B cell (primary cell): ENCODE measurements at places on chromosomes 6 and 20.

DNA sequence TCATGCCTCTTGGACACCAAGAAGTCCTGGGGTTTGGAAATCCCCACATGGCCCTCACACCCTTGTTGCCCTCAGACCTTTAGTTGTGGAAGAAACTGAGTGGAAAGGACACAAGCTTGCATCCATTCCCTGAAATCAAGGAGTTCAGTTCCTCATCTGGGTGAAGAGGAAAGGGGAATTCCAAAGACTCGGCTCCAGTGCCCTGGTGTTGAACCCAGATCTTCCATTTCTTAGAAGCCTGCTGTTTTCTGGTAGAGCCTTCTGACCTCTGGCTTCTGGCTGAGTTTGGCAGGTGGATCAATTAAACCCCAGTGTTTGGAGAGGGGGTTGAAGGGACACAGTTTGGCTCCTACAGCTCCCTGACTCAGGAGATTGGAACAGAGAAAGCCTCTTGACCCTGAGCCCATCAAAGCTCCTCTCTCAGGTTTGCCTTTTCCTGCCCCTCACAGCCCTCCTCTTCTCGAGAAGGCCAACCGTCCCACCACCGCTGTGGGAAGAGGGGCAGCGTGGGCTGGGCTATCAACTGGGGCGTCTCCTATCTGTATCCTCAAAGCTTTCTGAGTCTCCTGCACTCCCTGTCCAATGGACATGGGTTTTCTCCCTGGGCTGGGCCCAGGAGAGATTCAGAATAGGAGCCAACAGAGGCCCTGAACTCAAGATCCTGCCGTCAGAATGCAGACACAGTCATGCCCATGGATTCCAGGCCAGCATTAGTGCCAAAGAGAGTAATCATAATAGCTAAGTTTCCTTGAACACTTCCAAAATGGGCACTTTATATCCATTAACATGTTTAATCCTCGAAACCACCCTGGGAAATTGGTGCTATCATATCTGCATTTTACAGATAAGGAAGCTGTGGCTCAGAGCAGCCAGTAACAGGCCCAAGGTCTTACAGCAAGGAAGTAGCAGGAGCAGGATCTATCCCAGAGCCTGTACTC lies 146.2 kb downstream of the VEGFA start:
- DNase-seq: no peak

GRCh38 chr20:36527331-36528125 lies 13.8 kb upstream of the MYL9 start:
- no peak for DNase-seq

DNA sequence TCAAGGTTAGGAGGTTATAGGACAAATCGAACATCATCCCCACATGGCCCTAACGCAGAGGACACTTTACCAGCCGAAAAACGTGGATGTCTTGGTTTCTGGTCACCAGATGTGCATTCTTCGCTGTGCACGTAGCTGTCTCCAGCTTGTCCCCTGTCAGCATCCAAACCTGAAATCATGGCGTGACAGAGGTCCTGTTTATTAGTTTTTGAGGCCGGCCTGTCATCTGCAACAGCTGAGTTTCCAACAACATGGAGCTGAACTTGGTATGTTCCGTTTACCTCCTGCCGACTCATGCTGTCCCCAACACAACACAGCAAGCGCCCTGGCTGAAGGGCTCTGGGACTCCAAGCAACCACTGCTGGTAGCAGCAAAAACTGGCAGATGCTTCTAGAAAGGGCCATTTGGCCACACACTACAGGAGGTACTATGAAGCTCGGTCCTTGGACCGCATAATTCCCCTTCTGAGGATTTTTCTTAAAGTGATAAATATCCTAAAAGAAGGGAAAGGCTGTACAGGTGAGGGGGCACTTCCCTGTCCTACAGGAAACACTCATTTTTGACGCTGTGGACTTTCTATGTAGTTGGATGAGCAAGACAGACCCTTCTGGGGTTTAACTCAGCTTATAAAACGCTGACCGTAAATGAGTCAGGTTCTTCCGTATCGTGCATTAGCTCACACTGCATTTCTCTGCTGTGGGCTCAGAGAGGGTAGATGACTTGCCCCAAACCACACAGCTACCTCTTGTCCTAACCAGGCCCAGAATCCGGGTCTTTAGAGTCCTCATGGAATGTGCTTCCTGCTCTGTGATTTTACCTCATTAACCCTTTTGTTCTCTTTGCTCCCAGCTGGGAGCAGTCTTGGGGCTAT lies 79.7 kb upstream of the NFATC2 start:
- no peak for DNase-seq

- no peak for DNase-seq
Measured at GRCh38 chr20:8369311-8369710, 237.2 kb downstream of the PLCB1 start.

GRCh38 chr6:17768388-17768787 lies 61.7 kb upstream of the NUP153 start:
- DNase-seq: no peak

GRCh38 chr6:32970413-32971241 lies 2.2 kb downstream of the BRD2 start:
- DNase-seq: peak; percentile 84

- DNase-seq: no peak
Measured at GRCh38 chr6:12208190-12208589, 82.0 kb upstream of the EDN1 start.

- no peak for DNase-seq
Measured at GRCh38 chr6:89553431-89553830, 85.1 kb downstream of the LYRM2 start.

DNA sequence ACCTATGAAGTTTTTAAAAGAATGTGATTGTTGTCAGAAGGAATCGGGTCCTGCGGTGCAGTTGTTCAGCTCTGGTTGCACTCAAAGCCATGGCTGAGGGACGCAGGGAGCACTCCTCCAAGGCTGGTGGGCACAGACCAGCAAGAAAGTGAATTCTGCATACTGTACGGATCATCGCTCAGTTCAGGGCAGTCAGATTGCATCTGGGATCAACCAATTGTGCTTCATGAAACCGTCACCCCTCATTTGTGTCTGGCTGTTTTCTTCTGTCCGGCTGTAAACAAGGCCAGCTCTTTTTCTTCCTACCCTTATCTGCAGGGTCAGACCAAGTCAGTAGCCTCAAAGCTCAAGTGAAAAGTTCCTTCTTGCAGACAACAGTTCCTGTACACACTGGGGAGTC lies 478.3 kb downstream of the TFAP2A start:
- no peak for DNase-seq

- DNase-seq: no peak
Measured at GRCh38 chr20:62390317-62391164, 3.6 kb downstream of the RPS21 start.

GRCh38 chr20:46683668-46683938 lies 5.6 kb downstream of the TP53RK start:
- DNase-seq: no peak

DNA sequence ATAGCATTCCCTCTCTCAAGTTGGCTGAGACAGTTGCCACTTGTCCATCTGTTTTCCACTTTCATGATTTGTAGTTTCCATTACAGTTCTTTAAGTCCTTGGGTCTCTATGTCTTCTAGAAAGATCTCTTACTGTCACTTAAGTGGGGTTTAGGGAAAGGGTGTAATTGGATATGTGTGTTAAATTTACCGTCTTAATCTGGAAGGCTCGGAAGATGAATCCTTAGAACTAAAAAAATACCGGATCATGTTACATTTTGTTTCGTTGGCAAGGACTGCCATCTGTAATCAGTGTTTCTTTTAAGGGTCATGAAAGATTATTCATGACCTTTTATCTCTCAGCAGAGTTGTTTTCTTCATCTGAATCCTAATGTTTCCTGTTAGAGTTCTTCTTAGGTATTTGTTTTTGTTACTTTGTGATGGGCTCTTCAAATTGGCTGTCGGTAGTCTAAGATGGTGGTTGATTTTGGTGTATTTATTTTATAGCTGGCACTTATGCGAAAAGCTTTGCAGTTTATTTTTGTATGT lies 21.8 kb upstream of the BTBD3 start:
- DNase-seq: no peak

DNA sequence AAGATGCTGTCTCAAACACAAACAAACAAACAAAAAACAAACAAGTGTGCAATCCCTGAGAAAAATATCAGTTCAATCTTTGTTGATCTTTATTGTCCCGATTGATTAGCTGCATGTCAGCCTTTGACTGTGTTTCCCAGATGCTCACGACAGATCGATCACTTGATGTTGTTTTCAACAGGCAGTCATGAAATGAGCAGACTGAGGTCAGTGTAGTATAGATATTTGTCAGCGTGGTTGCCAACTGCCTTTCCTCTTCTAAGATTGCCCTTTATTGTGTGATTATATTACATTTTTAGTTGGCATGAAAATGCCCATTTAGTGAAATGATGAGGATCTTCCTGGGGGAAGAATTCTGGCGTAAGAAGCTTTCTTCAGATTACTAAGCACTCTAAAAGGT lies 25.6 kb downstream of the UTRN start:
- no peak for DNase-seq

GRCh38 chr6:125169058-125169457 lies 15.5 kb downstream of the TPD52L1 start:
- DNase-seq: no peak

- DNase-seq: no peak
Measured at GRCh38 chr6:132388291-132388690, 13.0 kb downstream of the MOXD1 start.

GRCh38 chr20:6956574-6956973 lies 189.1 kb downstream of the BMP2 start:
- DNase-seq: no peak
